ENCODE measurements at places on chromosomes 2 and 18.

DNA sequence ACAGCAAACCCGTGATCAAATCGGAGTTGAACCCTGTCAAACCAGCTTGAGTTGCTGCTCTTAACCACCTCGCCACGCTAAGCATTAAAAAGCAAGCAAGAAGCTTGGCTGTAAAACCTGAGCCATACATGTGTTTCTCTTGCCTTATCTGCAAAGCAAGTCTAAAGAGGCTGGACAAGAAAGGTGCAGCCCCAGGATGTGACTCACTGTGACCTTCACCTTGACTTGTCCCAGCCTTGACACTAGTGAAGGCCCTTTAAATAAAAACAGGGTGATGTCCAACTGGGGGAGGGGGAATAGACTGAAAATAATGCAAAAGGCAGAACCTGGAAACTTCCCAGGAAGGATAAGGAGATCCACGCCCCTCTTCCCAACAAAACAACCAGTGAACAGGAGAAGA, 127.6 kb upstream of the NPAS2 start:
- no peak for DNase-seq

DNA sequence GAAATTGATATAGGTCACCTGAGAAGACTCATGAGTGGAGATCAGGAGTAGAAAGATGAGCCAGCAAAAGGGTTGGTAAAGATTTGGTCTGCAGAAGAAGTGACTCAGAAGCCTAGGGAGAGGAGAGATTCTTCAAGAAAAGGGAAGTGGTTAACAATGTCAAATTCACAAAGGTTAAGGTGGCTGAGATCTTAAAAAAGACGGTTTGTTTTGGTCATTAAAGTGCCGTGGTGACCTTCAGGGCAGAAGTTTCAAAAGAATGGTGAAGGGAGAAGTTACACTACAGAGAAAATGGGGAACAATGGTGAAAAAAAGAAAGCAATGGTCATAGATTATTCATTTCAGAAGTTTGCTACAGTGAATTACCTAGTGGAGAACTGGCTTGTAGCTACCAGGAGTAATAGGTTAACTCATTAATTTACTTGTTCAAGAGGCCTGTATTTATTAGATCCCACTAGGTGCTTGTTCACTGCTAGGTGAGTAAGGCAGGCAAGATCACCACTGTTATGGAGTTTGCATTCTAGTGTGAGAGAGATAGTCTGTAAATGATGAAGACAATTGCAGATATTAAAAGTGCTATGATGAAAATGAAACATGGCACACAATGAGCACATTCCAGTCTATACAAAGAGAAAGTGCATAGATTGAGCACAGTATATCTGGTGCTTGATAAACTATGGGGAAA, 43.0 kb downstream of the FBXO48 start:
- no peak for DNase-seq

DNA sequence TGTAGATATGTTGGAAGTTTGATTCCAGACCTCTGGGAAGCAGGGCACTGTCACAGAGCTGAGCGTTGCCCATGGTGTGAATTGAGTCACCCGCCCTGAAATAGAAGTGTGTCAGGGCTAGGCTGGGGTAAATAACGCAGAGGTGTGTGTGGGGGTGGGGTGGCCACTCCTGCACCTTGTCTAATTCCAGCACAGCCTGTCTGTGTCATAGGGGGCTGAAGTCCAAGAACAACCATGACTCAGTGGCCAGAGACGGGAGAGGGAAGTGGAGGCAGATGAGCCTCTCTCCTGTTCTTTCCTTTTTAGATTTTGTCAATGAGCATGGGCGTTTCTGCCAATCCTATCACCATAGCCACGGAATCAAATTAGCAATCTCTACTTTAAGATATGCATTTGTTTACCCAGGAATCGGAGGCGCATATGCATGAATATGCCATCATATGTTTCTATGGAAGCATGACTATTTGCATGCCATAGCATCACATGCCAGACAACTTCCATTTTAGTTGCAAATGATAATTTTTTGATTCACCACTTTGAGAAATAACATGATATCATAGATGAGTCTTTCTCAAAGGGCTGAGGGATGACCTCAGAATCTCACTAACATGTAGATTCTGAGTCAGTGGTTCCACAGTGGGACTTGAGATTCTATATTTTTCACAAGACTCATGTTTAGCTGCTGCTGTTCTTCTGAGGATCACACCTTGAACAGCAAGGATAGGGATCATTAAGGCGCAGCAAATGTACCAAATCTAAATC, 852.9 kb downstream of the DCDC2C start:
- DNase-seq = no peak

DNA sequence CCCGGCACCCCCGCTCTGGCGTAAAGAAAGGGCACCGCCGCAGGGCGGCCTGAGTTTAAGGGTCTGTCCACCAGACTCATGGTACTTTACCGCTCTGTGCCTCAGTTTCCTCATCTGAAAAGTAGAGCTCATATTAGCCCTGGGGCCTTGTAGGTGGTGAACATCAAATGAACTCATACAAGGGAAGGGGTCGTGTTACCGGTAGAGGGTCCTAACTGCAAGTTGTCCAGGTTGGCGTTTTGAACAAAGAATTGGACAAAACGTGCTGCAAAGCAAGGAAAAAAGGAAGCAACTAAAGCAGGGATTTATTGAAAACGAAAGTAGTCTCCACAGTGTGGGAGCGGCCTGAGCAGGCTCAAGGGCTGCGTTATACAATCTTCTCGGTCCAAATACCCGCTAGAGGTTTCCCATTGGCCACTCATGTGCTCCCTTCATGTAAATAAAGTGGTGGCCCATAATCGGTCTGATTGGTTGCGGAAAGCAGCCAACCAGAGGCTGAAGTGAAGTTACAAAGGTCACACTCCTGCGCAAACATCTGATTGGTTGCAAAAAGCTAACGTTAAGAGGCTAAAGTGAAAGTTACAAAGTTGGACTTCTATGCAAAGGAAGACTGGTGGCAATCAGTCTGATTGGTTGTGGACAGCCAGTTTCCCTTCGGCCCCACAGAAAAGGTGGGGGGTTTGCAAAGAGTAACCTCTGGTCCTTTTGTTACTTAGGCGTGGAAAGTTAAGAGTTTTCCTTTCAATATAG, 80.7 kb upstream of the LDLRAD4 start:
- no peak for DNase-seq

GRCh38 chr18:59672235-59672711, 24.9 kb downstream of the CCBE1 start:
- DNase-seq = no peak

- no peak for DNase-seq
Observed at GRCh38 chr2:44949329-44950151, 8.0 kb downstream of the SIX3 start.

- DNase-seq = no peak
Observed at GRCh38 chr18:67425672-67426071, 90.8 kb downstream of the DSEL start.

- no peak for DNase-seq
Observed at GRCh38 chr2:190511104-190511503, 23.4 kb downstream of the NEMP2 start.

GRCh38 chr18:48913201-48913600, 37.6 kb downstream of the SMAD7 start:
- DNase-seq = no peak

GRCh38 chr2:98091738-98092137, 4.8 kb downstream of the VWA3B start:
- no peak for DNase-seq

GRCh38 chr2:25331686-25332365, 9.9 kb downstream of the DNMT3A start:
- DNase-seq = no peak

- no peak for DNase-seq
Observed at GRCh38 chr18:63956755-63957154, 7.7 kb downstream of the HMSD start.

GRCh38 chr2:218008060-218009040, 5.6 kb upstream of the TNS1 start:
- no peak for DNase-seq

- no peak for DNase-seq
Observed at GRCh38 chr2:241188361-241189092, at the start of gene ANO7. TSS of gene ANO7 (plus strand) at chr2:241188677. CDS start at chr2:241190064, 1,387 bp downstream.

DNA sequence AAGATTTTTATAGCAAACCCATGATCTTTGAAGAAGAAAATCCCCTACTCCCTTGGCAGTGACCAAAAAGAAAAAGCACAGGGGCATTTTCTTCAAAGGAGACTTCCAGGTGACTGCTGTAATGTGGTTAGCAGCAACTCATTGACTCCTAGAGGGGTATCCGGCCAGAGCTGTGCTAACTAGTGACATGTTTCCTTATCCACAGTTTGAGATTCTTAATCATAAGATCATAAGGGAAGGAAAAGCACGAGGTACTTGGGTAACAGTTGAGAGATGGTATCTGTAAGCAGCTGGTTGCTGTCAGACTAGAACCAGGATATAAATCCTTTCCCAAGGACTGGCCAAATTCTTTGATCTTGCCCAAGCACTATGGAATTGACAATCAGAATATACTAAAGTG, 124.7 kb downstream of the MREG start:
- no peak for DNase-seq

DNA sequence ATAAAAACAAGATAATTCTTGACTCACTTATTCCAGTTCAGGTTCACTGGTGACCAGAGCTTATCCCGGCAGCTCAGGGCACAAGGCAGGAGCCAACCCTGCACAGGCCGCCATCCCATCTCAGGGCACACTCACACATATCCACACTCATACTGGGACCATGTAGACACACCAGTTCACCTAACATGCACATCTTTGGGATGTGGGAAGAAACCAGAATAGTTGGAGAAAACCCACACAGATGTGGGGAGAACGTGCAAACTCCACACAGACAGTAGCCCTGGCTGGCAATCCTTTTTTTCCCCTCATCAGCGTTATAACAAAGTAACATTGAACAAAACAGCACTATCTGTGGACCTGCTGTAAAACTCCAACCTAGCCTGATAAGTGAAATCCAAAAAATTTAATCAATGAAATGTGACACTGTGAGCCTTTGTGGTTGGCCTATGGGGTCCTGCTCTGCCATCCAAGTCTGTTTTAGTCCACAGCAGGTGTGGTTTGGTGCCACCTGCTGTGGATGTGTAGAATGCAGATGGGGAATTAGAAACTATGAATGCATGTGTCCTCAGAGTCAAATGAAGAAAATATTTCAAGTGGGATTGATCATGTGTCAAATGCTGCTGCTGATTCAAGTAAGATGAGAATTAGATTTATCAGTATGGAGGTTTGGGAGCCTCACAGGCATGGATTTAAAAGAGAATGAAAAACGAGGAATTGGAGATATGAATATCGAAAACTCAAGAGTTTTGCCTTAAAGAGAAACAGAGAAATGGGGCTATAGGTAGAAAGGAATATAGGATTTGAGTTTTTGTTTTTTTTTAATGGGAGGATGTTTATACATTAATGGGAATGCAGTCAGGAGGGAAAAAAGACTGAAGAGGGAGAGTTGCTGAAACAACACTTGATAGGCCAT, 47.0 kb downstream of the UGP2 start:
- no peak for DNase-seq

- DNase-seq = no peak
Observed at GRCh38 chr2:180058993-180059392, 51.9 kb upstream of the CWC22 start.

DNA sequence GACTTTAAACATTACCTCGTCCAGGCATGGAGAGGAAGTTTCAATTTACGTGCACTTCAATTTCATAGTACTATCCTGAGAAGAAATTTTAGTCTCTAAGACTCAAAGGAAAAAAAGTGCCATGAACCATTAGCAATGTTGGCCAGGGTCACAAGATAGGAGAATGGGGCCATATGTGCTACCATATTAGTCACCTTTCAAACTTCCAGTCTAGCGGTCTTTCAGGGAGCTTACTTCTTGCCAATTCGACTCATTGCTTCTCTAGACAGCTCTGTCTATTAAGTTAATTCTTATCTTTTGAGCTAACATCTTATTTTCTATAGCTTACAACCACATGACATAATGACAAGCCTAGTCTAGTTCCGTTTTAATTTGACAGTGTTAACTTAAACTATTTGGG, 129.1 kb downstream of the ANKRD44 start:
- DNase-seq = no peak

- no peak for DNase-seq
Observed at GRCh38 chr2:107064750-107065149, 178.8 kb upstream of the ST6GAL2 start.

DNA sequence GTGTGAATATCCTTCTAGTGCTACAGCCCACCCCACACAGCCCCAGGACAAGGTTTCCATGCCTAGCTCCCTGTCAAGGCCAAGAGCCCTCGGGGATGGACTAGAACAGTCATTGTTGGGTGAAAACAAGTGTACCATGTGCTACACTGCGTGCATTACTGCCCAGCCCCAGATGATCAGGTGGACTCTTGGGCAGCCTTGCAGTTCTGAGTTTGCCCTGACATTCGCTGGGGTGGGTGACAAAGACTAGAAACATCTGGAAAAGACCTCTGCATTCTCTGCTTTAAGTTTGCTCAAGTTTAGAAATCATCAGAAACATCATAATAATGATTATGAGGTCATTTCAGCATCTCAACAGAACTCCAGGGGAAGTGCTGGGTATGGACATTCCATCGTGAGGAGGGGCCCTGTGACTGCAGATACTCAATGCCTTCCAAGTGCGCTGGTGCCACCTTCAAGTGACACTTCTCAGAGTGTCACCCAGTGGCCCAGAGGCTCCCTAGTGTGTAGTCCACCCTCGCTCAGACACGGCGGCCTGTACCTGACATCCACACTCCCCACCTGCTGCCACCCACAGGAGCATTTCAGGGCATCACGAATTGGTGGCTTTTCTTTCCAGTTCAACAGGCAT, 5.3 kb upstream of the PXDN start:
- DNase-seq = no peak

DNA sequence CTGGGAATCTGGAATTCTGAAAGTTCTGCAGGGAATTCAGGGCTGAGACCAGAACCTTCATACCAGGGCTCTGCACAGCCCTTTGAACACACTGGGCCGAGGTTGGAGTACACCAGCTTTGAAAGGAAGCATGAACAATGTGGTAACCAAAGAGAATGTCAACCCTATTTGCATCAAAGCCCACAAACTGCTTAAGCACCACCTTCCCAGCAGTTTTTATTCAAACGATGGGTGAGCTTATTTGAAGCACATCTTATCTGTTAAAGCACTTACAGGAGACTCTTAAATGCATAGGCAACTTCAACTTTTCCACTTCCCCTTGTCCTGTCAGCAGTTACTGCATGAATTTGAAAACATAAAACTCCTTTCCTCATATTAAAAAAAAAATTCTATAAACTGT, 96.6 kb downstream of the TXNL1 start:
- DNase-seq = no peak

- no peak for DNase-seq
Observed at GRCh38 chr2:25286723-25287483, 54.8 kb downstream of the DNMT3A start.

- DNase-seq = no peak
Observed at GRCh38 chr18:26561769-26562168, 13.4 kb upstream of the KCTD1 start.

DNA sequence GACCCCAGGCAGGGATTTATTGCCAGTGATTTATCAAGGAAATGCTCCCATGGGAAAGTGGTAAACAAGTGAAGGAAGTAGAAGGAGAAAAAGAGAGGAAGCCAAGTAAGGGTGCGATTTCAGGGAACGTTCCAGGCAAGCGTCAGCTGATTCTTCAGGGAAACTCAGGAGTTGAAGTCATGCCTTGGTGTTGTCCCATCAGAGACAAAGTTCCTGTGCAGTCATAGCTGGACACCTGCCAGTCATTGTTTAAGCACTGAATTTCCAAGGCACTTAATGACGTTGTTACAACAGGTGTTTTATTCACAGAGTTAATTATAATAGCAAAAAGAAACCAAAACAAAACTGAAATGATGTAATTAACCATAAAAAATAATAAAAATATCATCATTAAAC, 381.8 kb upstream of the CRIM1 start:
- no peak for DNase-seq

GRCh38 chr2:100785626-100786296, 34.2 kb upstream of the NPAS2 start:
- no peak for DNase-seq

GRCh38 chr18:63306249-63306648, 13.3 kb downstream of the BCL2 start:
- DNase-seq = no peak
